Fibroblast of gingiva (primary cell): ENCODE measurements at places on chromosomes 16 and 17.

DNA sequence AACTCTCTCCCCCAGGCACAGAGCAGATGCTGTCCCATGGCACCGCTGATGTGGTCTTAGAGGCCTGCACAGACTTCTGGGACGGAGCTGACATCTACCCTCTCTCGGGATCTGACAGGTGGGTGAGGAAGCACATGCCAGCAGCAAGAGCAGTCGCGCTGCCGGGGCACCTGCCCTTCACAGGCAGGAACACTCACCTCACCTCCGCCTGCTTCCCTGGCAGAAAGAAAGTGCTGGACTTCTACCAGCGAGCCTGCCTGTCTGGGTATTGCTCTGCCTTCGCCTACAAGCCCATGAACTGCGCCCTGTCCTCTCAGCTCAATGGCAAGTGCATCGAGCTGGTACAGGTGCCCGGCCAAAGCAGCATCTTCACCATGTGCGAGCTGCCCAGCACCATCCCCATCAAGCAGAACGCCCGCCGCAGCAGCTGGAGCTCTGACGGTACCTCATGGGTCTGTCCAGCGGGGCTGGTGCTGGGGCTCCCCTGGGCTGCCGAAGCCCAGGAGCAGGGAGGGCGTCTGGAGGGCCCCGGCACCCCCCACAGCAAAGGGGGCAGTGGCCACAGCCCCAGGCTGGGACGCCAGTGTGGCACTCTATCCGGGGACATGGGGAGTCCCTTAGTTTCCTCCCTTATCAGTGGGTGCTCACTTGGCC lies 21.7 kb downstream of the CASKIN2 start:
- DNase-seq: no peak

GRCh38 chr17:17118399-17118798 lies 76.1 kb downstream of the MPRIP start:
- DNase-seq: no peak

DNA sequence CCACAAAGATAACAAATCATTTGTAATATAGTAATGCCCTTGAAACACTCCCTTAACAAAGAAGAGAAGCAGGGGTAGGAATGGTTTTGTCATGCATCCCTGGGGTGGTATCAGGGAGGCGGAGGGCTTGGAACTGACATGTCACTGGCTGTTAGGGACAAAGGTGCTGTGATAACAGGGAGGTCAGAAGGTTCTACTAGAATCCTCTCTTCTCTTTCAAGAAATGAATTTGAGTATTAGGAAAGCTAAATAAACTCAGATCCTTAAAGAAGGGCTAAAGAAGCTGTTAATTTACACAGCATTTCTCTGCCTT lies 65.4 kb upstream of the ADAMTS18 start:
- DNase-seq: no peak

GRCh38 chr17:57090560-57091185 lies 5.6 kb downstream of the AKAP1 start:
- peak; percentile 33 for DNase-seq

- DNase-seq: no peak
Observed at GRCh38 chr17:48611681-48612455, 1.1 kb upstream of the HOXB7 start.

- DNase-seq: no peak
Observed at GRCh38 chr16:60681043-60681442, 1355.2 kb downstream of the CDH8 start.

GRCh38 chr17:60149691-60150582 lies at the start of gene CA4:
CA4 (plus strand) TSS chr17:60149973; CDS start chr17:60150035, 62 bp downstream.
- no peak for DNase-seq

GRCh38 chr17:692116-692515 lies 22.5 kb downstream of the VPS53 start:
- peak; percentile 49 for DNase-seq

DNA sequence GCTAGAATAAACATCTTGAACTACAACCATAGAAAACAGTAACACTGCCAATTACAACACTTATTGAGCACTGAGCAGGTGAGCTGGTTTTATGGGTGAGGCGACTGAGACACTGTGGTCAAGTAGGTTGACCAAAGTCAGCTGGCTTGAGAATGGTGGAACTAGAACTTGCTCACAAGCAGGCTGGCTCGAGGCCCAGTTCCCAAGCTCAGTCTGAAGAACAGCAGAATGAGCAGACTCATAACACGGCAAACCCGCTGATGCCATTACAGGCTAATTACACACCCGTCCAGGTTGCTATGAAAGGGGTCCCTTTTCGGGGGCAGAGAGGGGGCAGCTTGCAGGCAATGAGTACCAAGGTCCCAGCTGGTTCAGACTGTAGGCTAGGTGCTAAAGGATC lies 6.5 kb downstream of the ZZEF1 start:
- DNase-seq: no peak

- DNase-seq: no peak
Observed at GRCh38 chr17:62780951-62781350, 27.2 kb downstream of the MARCHF10 start.

DNA sequence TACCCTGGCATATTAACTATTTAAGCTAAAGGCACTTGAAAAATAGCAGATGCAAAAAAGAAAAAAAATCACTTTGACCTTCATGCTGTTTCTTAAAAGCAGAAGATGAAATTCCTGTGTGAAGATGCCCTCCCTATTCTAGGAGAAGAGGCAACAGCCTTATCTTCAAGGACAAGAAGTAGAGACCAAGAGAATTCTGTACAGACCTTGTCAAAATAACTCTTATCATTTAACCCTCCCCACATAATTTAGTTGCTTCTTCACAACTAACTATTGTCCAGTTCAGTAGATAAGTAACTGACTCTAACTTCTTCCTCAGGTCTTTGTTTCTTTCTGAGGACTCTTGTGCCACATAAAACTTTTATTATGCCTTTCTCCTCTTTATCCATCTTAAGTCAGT lies 72.0 kb upstream of the MARCHF10 start:
- no peak for DNase-seq

DNA sequence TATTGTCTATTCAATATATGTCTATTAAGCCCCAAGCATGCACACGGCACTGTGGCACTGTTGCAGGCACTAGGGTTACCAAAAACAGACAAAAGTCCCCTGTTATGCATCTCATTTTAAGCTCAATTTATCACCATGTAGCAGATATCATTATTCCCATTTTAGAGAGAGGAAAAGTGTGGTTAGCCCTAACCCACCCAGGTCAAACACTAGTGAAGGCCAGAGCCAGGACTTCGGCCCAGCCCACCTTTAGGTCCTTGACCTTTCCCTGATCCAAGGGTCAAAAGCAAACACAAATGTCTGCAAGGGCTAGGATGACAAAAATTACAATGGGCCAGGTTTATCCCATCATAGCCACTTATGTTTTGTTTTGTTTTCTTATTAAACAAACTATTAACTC lies 130.3 kb upstream of the NUDT7 start:
- DNase-seq: no peak

GRCh38 chr17:4425398-4425797 lies 8.3 kb upstream of the SPNS3 start:
- no peak for DNase-seq

DNA sequence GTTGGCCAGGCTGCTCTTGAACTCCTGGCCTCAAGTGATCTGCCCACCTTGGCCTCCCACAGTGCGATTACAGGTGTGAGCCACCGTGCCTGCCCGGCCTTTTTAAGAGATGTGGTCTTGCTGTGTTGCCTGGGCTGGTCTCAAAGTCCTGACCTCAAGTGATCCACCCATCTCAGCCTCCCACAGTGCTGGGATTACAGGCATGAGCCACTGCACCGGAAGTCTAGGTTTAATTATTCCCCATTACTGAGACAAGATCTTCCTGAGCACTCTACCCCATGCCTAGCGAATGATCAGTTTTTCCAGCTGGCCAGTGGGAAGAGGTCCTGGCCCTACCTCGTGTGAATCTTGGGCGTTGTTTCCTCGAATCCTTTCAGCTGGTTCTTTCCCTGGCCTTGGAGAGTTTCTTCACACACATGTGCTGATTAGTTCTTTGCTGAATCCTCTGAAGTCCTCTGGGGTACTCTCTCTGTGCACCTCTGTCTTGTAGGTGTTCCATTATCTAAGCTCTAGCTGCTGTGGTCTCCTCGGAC lies 18.9 kb downstream of the C16orf54 start:
- no peak for DNase-seq

DNA sequence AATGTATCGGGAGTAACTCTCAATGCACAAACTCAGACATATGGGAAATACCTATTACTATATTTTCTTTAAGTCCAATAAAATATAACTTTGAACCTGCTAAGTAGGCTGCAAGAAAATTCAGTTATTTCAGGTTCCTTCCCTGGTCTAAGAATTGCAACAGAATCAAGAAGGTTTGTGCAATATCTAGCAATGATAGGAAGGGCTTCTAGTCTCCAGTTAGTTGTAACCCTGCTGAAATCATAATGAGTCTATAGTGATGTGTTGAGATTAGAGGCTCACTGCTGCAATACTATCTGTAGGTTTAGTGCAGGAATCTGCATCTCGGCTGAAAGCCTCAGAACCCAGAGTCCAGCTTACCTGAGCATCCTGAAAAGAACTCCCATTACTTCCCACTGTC lies 110.5 kb downstream of the PMP22 start:
- DNase-seq: no peak

GRCh38 chr16:30051518-30051917 lies 14.0 kb upstream of the ALDOA start:
- DNase-seq: no peak

- no peak for DNase-seq
Observed at GRCh38 chr17:80692931-80693467, 148.4 kb downstream of the RPTOR start.

GRCh38 chr17:19004421-19005136 lies at the start of gene FAM83G:
FAM83G (minus strand) TSS chr17:19004764; CDS start chr17:19004041, 723 bp downstream.
- peak; percentile 27 for DNase-seq

- no peak for DNase-seq
Observed at GRCh38 chr16:78916928-78917545, 683.5 kb downstream of the MAF start.

GRCh38 chr16:14963281-14964173 lies 11.3 kb upstream of the PDXDC1 start:
- no peak for DNase-seq

DNA sequence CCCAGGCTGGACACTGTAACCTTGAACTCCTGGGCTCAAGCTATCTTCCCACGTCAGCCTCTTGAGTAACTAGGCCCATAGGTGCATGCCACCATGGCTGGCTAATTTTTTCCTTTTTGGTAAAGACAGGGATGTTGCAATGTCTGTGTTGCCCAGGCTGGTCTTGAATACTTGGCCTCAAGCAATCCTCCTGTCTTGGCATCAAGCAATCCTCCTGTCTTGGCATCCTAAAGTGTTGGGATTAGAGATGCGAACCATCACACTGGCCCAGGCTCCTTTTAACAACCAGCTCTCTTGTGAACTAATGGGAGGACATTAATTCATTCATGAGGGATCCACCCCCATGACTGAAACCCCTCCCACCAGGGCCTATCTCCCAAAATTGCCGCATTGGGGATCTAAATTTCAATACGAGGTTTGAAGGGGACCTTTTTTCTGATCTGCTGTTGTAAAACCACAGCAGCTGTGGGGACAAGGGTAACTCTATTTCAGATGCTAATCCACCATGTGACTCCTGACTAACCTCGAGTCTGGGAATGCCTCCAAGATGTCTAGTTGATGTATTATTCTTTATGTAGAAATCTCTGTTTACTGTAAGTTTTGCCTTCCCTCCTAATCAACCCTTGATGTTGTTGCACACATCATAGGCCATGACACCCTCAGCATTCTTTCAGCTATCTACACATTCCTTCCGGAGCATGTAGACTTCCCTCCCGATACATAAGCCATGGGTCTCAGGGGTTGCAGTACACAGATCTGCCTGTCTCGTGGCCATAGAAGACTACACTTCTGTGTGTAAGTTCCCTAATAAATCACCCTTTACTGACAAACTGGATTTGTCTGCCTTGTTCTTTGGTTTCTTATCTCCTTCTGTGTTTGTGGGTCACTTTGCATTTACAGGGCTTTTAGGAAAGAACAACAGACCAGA lies 37.6 kb downstream of the RNF112 start:
- peak; percentile 94 for DNase-seq

DNA sequence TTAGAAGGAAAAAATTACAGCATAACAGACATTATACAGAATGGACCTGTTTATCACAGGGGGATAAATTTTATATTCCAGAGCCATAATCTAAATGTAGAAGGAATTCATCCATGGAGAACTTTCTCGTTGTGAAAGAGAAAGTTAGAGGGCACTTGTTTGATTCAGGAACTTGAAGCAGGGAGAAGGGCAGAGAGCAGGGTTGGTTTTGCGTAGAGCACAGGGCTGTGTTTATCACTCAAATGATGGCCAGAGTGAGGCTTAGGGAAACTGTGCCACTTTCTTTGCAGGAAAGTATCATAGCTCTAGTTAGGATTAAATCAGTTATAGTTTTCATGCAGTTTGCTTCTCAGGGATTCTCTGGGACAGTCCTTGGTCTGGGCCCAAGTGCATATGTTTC lies 29.1 kb upstream of the MED13 start:
- DNase-seq: no peak

- DNase-seq: no peak
Observed at GRCh38 chr17:36550491-36551417, 6.0 kb downstream of the GGNBP2 start.

GRCh38 chr17:51650772-51651171 lies 390.4 kb downstream of the UTP18 start:
- DNase-seq: no peak

- no peak for DNase-seq
Observed at GRCh38 chr16:80097098-80097497, 443.7 kb upstream of the DYNLRB2 start.

DNA sequence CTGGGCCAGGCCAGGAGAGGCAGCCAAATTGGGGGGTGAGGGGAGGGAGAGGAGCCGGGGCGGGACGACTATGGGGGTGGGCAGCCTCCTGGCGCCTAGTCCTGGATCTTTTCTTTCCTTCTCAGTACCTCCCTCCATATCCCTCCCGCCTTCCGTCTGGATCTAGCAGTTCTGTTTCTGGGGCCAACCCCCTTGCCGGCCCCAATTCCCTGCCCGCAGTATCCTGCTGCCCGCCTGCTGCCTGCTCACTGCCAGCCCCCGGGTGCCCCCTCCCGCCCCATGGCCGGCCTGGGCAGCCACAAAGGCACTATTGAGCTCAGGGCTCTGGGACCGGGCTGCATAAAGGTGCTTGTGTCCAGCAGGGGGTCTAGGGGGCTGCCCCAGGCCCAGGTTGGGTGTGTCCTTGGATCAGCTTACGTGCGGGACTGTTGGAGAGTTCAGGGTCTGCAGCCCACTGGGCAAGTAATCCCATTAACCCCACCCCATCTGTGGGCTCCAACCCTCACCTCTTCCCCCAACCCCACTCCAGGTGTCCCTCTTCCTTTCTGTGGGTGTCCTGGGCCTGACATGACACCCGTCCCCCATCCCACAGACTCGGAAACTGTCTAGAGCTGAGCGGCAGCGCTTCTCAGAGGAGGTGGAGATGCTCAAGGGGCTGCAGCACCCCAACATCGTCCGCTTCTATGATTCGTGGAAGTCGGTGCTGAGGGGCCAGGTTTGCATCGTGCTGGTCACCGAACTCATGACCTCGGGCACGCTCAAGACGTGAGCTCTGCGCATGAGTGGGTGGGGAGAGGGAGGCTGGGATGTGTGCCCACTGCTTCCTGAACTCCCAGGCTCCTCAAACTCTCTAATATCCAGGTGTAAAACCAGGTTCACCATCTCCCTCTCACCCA lies 2.0 kb downstream of the WNK4 start:
- no peak for DNase-seq

GRCh38 chr17:12995106-12995895 lies 22.5 kb downstream of the ELAC2 start:
- no peak for DNase-seq

DNA sequence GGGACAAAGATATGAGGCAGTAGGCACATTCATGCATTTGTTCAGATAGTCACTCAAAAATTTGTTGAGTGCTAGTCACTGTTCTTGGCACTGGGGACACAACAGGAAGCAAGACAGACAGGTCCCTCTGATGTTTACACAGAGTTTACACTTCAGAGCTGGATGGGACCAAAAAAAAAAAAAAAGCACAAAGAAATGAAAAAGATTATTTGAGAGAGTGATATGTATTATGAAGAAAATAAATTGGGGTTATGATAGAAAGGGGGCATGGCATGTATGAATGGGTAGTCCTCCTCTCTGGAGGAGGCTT lies 3.5 kb upstream of the YPEL2 start:
- no peak for DNase-seq
